PC-3 (cell line): ENCODE measurements at places on chromosomes 13 and 19.

DNA sequence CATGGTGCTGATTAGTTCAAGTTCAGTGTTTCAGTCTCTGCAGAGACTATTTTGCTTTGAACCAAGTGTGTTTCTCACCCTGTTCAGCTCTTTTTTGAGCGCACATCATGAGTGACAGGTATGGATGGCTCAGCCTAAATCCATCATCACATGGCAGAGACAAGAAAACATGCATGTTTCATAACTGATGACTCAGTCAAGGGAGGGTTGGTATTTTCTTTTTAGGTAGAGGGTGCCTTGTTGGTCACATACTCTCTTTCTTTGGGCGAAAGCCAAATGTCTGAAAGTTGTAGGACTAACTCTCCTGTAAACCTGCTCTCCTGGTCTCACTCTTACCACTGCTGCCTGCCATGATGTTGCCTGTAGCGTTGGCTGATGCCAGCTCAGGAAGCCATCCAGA lies 48.1 kb upstream of the RAP2A start:
- peak; percentile 50 for DNase-seq

- DNase-seq, result no peak
Measured at GRCh38 chr19:1283207-1283916, 2.3 kb upstream of the EFNA2 start.

DNA sequence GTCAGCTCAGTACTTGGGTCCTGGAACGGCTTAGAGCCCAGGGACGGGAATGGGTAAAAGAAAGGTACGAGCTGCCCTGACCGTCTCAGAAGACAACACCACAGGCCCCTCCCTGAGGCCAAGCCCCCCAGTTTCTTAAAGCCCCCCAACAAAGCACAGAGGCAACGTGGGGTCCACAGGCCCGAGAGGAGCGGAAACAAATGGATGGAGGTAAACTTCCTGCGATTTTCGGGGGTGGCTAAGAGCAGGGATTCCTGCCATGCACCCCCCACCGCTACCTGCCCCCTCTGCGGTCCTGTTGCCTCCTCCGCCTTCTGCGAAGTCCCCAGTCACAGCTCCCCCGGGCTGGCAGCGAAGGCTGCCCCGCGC lies 48.2 kb downstream of the PTPRS start:
- no peak for DNase-seq

- no peak for DNase-seq
Measured at GRCh38 chr19:308471-309205, 17.4 kb upstream of the PLPP2 start.

DNA sequence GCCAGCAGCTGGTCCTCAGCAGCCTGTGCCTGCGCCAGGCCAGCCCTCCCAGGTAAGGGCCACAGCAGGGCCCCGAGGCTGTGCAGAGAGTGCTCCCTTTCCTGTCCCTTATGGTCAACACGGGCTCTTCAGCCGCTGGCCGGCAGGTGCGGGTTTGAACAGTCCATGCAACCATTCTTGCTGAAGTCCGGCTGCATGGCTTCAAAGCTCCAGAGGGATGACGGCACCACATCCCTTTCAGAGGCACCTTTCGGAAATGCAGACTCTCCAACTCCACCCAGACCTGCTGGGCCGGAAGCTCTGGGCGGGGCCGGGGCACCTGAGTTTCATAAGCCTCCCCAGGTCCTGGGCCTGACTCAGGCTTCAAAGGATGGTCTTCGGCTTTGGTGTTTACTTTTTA lies 81.3 kb downstream of the SPACA7 start:
- DNase-seq, result no peak

GRCh38 chr19:10764340-10764894 lies 46.5 kb downstream of the DNM2 start:
- DNase-seq, result no peak

- DNase-seq, result no peak
Measured at GRCh38 chr13:50080203-50080910, 65.1 kb downstream of the KCNRG start.

DNA sequence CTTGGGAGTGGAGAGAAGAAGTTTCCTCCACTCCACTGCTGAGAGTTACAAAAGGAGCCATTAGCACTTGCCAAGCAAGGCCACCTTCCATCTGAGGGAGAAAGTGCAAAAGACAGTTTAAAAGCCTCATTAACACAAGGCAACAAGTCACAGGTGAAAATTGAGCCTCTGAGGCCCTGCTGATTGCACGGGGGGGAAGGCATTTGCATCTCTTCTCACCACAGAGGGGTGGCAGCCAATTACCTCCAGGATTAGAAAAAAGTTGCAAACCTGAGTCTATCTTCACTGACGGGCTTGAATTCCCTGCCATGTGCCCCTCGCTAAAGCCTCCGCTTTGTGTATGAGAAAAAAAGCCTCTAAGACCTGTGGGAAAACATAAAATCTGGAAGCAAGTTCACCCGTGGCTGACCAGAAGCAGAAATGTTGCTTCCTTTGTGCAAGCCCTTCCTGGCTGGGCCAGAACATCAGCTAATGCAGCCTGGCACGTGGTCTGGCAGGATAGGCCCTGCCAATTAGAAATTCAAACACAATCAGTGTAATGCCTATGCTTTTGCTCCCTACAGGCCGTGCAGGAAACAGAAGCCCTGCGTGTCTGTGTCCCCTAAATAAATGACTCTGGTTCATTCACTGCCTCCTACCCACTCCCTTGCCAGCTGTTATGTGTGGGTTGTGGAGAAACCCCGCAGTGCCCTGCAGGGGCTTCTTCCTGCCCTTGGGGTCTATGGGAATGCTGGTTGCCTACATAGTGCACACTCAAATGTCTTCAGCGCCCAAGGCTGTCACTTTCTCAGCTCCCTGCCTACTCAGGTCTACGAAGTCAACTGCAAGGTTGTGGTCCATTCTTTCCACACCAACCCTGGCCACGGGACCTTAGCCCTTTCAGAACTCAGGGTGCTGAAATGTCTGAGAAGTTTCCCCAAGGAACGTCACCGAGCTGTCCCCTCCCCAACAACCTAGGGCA lies 150.2 kb downstream of the UQCRFS1 start:
- DNase-seq, result no peak

- no peak for DNase-seq
Measured at GRCh38 chr13:113057084-113057483, 48.5 kb upstream of the F7 start.

DNA sequence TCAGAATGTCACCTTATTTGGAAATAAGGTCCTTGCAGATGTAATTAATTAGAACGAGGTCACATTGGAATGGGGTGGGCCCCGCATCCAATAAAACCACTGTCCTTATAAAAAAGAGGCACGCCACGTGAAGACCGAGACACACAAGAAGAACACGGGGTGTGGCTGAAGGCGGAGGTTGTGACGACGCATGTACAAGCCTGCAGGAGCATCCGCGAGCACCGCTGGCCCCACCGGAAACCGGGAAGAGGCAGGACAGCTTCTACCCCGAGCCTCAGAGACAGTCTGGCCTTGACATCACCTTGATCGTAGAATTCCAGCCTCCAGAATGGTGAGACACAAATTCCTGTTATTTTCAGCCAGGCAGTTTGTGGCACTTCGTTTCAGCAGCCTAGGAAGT lies 177.9 kb downstream of the COL4A1 start:
- no peak for DNase-seq

DNA sequence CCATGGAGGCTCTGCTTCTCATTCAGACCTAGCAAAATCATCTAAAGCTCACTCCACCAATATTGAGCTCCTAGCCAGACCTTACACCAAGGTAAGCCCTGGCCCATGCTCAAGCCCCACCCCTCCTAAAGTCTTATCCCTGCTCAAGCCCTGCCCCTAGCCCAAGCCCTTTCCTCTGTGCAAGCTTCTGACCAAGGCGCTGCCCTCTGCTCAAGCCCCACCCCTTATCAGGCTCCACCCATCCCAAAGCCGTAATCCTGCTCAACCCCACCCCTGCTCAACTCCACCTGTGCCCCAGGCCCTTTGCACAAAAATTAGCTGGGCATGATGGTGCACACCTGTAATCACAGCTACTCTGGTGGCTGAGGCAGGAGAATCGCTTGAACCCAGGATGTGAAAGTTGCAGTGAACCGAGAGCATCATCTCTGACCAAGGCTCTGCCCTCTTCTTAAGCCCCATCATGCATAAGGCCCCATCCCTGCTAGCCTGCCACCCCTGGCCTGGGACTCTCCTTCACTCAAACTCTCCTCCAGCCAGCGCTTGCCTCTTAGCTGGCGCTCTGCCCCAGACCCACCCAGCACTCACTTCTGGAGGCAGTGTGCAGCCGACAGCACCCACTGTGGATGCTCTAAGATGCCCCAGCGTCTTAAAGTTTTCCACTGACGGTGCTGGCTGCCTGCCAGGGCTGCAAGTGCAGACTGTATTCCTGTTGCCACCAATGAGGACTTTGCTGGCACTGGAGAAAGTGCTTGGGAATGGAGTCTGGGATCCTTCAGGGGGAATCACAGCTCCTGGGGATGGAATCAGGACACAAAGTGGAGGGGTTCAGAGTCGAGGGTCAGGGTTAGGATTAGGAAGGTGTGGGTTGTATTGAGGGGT lies 16.5 kb downstream of the KLK4 start:
- DNase-seq, result no peak

DNA sequence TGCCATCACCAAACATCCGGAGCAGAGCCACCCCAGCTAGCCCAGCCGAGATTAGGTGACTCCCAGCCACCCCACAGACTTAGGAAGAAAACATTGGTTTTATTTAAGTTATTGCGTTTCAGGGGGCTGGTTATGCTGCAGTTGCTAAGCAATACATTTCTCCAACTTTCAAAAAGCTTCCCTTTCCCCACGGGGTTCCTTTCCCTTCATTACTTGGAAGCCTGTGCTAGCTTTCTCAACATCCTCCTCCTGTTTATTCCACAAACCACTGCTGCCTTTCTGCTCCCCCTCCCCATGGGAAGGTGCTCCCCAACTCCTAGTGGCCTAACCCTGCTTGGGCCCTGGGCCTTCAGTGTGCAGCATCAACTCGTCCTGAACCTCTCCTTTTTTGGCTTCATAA lies 52.6 kb downstream of the CDADC1 start:
- no peak for DNase-seq

GRCh38 chr13:21924958-21925357 lies 254.1 kb downstream of the FGF9 start:
- DNase-seq, result no peak

- DNase-seq, result no peak
Measured at GRCh38 chr13:44211286-44211685, 162.3 kb upstream of the SERP2 start.

DNA sequence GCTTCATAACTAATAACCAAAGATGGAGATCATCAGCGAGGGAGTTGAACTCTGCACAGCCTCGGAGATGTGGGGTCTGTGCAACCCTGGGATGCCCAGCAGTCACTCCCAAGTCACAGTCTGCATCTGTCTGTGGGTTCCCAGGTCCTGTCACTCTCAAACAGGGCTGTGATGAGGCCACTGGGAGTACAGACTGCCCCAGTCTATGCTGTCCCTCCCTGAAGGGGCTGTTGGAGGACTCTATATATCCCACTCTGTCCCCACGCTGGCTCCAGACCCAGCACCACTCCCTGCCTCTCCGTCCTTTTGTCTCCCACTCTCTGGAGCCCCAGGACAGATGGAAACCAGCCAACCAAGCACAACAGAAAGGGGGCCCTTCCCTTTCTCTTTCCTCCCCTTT lies 26.2 kb upstream of the C13orf42 start:
- DNase-seq, result no peak

DNA sequence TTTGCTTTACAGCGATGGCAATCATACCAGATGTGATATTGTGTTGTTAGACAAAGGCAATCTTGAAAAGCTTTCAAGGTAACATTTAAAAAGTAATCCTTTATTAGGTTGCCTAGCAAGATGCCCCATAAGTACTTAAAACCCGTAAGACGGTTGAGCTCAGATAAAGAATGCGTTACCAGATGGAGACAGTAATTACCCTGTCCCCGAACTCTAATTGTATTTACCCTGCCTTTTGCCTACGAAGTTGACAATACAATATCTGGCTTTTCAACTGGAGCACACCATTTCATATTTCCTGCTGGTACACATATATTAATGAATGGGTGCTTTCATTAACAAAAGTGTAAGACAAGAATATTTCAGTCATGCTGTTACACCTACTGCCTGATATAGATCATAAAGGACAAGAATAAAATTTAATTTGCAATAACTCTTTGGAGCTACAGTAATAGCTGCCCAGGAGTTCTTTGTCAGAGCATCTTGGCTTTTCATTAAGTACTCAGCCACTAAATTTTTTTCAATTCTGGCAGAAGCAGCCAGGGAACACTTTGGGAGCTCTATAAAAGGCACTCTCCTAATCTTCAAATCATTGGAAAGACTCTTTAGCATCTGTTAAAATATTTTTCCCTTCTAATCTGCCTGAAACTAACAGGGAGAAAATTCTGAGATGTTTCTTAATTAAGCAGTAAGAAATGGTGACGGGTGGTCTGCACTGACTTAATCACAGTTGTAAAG lies 63.8 kb downstream of the DCT start:
- no peak for DNase-seq

DNA sequence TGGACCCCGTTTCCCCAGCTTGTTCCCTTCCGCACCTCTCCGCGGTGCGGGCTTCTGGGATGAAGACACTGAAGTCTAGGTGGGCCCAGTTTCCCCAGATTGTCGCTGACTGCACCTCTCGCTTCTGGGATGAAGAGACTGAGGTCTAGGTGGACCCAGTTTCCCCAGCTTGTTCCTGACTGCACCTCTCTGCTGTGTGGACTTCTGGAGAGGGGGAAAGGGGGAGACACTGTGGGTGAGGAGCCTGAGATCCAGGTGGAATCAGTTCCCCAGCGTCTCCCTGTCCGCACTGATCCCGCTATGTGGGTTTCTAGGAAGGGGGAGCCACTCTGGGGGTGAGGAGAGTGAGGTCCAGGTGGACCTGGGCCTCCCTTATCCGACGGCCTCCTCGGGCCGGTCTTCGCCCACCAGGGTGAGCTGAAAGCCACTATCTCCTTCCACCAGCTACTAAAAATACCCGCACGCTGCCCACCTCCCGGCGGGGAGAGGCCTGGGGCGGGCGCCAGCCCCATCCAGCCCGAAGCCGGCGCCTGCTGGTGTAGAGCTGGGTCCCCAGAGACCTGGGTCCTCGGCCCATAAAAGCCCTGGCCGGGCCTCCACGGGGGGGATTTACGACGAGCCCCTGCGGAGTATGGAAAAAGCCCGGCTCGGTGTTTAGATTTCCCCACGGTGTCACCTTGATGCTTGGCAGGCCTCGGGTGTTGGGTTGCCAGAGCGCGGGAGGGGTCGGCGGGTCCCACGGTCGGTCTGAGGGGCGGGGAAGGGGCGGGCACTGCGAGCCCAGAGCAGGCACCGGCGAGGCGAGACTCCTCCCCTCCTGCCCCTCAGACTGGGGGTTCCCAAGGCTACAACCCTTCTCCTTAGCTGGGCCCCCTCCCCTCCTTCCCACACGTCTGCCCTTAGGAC lies 10.6 kb downstream of the FUT6 start:
- no peak for DNase-seq

- peak; percentile 2 for DNase-seq
Measured at GRCh38 chr13:35016362-35017112, 74.5 kb downstream of the NBEA start.

GRCh38 chr19:482186-483041 lies 13.9 kb upstream of the MADCAM1 start:
- no peak for DNase-seq

- no peak for DNase-seq
Measured at GRCh38 chr13:31010296-31010695, 77.8 kb downstream of the TEX26 start.

GRCh38 chr19:16921766-16922591 lies 33.2 kb downstream of the F2RL3 start:
- no peak for DNase-seq

- DNase-seq, result no peak
Measured at GRCh38 chr19:35222373-35223015, 6.0 kb downstream of the FAM187B start.
